ENCODE measurements at places on chromosomes 4 and X.

- no peaks in the 10 kb centered on the region for H3K27me3 ChIP-seq
- H3K36me3 ChIP-seq: no peaks in the 10 kb centered on the region
- DNase-seq: no peak
- no peak overlapping the region for H3K27ac ChIP-seq
- H3K4me3 ChIP-seq: no peak overlapping the region
Observed at GRCh38 chrX:102624105-102624504, 24.8 kb downstream of the ARMCX5 start.

DNA sequence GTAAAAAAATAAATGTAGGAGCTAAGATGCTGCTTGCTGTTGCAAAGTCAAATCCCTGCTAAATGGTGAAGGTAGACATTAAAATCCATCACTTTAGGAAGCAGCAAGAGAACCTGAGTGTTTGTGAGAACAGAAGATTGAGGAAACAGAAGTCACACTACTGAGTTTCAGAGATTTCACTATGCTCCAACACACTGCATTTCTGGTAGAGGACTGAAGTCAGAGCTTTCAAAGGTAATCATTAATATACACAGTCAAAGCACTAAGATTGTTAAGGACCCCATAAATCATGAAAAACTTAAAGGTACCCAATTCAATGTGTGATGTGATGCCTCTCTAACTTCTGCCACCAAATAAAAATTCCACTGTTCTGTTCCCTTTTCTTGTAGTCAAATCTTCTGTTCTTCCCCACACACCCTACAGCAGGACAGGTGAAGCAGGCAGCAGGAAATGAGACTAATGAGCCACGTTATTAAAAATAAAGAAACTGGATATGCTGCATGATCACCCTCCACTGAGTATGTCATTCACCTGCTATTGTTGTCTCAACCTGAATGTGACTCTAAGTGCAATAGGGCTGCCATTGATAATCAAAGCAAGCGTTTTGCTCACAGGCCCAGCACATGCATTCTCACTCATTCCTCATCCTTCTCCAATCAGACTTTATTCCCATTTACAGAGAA is 28.9 kb upstream of the APELA start:
- no peaks in the 10 kb centered on the region for H3K27me3 ChIP-seq
- no peak overlapping the region for H3K27ac ChIP-seq
- H3K4me3 ChIP-seq: no peak overlapping the region
- H3K4me1 ChIP-seq: no peaks in the 10 kb centered on the region

DNA sequence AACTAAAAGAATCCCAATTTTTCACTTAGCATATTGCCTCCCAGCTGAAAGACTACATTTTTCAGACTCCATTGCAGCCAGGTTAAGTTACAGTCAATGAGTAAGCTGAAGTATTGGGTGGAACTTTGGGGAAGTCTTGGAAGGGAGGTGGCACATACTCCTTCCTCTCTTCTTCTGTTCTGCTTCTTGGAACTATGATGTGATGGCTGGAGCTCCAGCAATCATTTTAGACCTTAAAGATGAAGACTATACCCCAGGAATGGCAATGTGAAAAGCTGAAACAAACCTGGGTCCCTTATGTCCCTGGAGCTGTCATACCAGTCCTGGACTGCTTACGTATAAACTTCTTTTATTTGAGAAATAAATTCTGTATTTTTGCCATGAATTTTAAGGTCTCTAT is 30.8 kb downstream of the SAT1 start:
- H3K4me1 ChIP-seq: no peaks in the 10 kb centered on the region
- no peaks in the 10 kb centered on the region for H3K27me3 ChIP-seq
- DNase-seq: no peak
- H3K36me3 ChIP-seq: no peaks in the 10 kb centered on the region
- no peak overlapping the region for H3K4me3 ChIP-seq

- no peaks in the 10 kb centered on the region for H3K4me1 ChIP-seq
- no peak overlapping the region for H3K4me3 ChIP-seq
- no peak for DNase-seq
- no peaks in the 10 kb centered on the region for H3K36me3 ChIP-seq
Observed at GRCh38 chrX:144918936-144919335, 328.4 kb upstream of the SPANXN1 start.

GRCh38 chrX:2261831-2262667 is 238.7 kb downstream of the DHRSX start:
- no peak for DNase-seq
- no peak overlapping the region for H3K27ac ChIP-seq
- H3K27me3 ChIP-seq: no peaks in the 10 kb centered on the region
- no peaks in the 10 kb centered on the region for H3K36me3 ChIP-seq

Data from gastrocnemius medialis (tissue), 4 donors.